Activated CD4-positive, alpha-beta T cell treated with anti-CD3 and anti-CD28 coated beads for 48 hours (primary cell): ENCODE measurements at places on chromosomes 11 and 22.

DNA sequence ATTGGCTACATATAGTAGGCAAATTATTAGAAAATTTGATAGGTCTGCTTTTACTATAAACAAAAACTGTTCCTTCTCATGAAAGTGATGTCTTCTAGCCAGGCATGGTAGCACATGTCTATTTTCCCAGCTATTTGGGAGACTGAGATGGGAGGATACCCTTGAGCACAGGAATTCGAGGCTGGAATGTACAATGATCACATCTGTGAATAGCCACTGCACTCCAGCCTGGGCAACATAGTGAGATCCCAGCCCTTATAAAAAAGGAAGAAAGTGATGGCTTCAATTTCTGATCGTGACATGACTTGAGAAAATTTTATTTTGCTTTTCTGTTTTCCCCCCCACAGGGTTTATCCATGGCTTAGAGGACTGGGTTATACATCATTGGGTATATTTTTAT lies 19.5 kb upstream of the B3GNT6 start:
- DNase-seq: no peak

GRCh38 chr22:37223965-37224551 lies 11.8 kb upstream of the SSTR3 start:
- DNase-seq: no peak

- no peak for DNase-seq
Observed at GRCh38 chr11:123405123-123405592, 24.9 kb upstream of the GRAMD1B start.

GRCh38 chr11:61999141-61999975 lies 31.9 kb upstream of the FTH1 start:
- DNase-seq: no peak

DNA sequence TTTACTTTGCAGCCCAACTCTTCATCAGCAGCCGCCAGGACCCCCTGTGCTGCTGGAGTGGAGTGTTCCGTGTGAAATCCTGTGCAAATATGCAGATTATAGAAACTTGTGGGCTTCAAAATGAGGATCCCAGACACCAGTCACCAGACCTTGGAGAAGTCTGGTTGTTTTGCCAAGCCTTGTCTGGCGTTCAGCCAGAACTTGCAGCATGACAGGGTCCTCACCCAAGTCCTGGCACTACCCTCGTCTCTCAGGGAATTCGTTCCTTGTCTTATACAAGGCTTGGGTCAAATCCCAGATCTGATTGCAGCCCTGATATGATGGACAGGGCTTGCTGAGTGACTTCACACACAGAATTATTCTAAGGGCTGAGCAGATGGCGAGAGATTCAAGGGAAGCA lies 18.9 kb downstream of the SHISAL1 start:
- no peak for DNase-seq

DNA sequence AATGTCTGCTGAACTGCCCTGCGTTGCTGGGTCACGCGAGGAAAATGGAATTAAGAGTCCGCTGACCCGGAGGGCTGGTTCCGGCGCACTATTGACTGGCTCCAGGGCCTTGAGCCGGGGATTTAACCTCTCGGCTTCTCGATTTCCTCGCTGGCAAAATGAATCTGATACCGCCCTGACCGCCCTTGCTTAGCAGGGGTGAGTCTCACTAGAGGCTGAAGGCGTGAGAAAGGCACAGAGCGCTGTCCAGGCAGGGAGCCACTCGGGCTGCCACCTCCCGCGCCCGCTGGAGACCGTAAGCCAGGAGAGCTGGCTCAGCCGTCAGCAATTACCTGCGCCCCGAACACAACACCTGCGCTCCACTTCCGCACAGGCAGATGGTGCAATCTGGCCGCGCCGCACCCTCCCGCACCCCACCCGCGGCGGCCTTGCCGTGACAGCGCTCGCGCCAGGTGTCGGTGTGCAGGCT lies 65.6 kb downstream of the BUD13 start:
- DNase-seq: no peak

DNA sequence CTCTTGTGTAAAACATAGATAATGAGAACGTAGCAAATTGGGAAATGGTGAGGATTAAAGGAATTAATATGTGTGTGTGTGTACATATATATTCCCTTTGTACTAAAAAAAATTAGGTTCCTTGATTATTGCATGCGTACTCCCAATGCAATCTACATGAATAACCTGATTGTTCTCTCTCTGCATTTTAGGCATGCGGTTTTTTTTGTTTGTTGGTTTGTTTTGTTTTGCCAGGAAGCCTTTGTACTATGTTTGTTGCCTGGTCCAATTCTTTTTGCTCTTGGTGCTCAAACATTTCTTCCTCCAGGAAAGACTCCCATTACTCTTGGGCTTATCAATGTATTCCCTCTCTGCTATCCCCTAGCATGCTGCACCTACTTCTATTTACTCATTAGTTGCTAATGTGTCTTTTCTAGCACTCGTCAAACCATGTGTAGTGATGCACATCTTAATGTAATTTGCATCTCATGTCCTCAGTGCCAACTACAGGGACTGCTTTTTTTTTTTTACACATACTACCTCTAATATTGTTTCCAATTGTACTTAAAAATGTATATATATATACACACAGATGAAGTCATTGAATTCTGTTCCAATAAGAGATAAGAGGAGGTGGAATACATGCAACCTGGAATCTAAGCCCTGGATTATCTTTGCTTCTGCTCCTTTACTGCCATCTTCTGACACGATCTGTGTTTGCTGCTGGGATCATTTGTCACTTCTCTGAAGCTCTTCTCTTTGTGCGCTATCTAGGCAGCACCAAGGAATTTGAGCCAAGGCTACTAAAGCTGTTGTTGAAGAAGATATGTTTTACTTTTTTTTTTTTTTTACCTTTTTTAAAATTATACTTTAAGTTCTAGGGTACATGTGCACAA lies 197.2 kb upstream of the ANO3 start:
- DNase-seq: no peak

- no peak for DNase-seq
Observed at GRCh38 chr11:28142724-28143123, 34.5 kb downstream of the METTL15 start.

- DNase-seq: no peak
Observed at GRCh38 chr11:46541593-46542371, 52.0 kb downstream of the AMBRA1 start.

GRCh38 chr22:48950151-48950915 lies 877.3 kb downstream of the BRD1 start:
- DNase-seq: no peak

DNA sequence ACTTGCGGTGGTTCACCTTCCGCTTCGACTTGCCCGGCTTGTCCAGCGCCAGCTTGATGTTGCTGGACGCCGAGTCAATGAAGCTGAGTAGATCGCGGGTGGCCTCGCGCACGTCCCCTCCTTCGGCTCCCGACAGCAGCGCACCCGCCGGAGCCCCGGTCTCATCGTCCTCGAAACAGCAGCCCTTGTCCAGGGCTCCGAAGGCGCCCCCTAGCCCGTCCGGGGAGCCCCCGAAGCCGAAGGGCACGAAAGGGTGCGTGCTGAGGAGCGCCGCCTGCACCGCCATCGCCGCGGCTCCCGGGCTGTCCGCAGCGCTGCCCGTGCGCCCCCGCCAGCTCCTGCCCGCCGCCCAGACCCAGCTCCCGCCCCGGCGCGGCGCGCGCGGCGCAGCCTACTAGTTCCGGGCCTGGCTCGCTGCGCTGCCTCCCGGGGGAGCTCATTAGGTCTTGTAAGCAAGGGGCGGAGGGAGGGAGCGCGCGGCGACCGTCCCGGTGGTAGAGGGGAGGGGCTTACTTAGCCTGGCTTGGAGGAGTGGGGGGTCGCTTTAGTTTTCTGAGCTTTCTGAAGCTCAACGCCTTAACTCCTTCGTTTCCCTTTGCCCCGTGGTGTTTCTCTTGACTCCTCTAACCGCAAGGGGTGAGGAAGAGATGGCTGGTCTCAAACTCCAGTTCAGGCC lies at the start of gene FAM181B:
TSS of gene FAM181B (minus strand) at position 421 of the 676 bp plus-strand sequence. CDS start at position 286, 135 bp downstream.
- peak; percentile 47 for DNase-seq

- no peak for DNase-seq
Observed at GRCh38 chr11:123773026-123773425, 18.7 kb upstream of the OR6X1 start.

DNA sequence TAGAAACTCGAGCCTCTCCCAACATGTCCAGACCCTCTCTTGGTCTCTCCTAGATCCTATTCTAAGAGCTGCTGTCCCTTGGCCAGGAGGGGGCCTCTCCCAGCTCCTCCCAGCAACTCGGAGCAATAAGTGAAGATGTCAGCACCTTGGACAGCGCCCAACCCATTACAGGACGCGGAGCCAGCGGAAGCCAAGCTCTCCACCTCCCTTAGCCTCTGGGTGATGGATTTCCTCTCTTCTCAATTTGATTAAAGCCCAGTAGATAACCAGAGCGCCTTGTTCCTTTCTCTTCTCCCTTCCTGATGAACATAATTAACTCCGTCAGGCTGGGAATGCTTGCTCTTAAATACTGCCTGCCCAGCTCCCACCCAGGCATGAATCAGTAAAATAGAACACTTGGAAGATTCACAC lies 26.2 kb upstream of the TPBGL start:
- peak; percentile 88 for DNase-seq

DNA sequence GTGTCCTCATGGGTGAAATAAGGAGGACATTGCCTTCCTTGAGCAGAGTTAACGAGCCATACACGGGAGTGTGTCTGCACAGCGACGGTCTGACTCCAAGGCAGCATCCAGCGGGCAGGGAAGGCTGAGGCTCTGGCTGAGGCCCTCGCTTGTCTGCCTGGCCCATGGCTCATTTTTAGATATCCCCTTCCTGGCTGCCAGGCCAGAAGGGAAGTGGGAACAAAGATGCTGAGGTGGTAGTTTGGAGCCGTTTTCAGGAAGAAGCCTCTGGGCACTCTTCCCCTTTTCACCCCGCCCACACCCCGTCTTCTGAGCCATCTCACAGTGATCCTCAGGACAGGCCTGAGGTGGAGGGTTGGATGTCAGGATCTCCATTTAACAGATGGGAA lies 3.0 kb upstream of the SLCO2B1 start:
- no peak for DNase-seq

GRCh38 chr11:12239804-12240371 lies 129.5 kb downstream of the MICAL2 start:
- no peak for DNase-seq

DNA sequence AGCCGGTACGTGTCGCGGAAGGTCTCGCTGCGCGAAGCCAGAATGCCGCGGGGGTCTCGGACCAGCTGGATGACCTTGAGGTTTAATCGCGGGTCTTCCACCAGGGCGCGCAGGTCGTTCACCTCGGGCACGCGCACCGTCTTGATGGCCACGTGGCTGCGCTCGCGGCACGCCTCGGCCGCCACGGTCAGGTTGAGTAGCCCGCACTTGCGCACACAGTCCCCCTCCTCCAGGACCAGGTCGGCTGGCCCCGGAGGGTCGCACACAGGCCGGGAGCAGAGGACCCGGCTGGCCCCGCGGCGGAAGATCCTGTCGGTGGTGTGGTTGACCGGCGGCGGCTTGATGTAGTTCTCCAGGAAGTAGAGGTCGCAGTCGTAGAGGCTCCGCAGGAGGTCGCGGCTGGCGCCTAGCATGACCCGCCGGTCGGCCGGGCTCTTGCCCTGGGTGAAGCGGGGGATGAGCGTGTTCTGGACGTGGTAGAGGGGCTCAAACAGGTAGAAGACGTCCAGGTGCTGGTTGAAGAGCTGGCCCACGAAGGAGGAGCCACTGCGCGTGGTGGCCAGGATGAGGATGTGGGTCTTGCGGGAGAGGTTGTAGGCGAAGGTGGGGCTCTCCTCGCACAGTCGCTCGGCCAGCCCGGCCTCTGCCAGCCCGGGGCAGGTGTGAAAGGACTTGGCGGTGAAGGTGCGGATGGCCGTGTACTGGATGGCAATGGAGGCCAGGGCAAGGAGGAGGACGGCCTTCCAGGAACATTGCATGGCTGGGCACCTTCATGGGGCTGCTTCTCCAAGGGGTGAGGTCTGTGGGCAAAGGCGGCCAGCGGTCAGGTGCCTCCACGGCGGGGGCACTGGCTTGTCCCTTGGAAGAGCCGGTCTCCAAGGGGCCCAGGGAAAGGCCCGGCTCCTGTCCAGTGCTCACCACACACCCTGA lies 15.0 kb downstream of the CHST1 start:
- DNase-seq: no peak

GRCh38 chr11:257766-258493 lies 20.3 kb upstream of the NLRP6 start:
- no peak for DNase-seq

GRCh38 chr11:1300569-1301187 lies 8.8 kb downstream of the TOLLIP start:
- no peak for DNase-seq

DNA sequence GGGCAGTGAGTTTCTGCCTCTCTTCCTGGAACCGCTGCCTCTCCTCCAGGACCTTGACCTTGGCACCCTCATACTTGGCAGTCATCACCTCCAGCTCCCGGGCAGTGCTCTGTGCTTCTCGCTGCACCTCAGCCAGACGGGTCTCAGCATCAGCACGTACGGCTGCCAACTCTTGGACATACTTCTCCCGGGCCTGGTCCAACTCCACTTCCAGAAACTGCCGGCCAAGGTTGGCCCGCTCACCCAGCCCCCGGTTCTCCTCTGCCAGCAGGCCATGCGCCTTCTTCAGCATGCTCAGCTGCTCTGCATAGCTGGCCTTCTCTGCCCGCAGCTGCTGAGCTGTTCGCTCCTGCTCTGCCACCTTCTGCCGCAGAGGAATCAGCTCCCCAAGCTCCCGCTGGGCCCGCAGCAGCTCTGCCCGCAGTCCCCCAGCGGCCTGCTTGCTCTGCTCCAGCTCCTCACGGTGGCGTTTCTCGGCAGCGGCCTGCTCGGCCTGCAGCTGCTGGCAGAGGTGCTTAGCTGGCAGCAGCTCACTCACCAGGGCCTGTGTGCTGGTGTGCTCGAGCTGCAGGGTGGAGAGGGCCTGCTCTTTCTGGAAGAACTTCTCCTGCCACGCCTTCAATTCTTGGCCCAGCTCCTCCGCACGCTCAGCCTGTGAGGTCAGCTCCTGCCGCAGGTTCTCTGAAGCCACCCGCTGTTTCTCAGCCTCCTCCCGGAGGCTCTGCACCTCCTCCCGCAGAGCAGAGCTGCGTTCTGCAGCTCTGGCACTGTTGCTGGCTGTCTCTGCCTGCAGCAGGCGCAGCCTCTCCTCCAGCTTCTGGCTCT lies 14.4 kb downstream of the IL18BP start:
- DNase-seq: no peak

- no peak for DNase-seq
Observed at GRCh38 chr22:42319386-42319785, 48.9 kb upstream of the TCF20 start.

- no peak for DNase-seq
Observed at GRCh38 chr11:84870486-84870885, 756.7 kb downstream of the DLG2 start.

DNA sequence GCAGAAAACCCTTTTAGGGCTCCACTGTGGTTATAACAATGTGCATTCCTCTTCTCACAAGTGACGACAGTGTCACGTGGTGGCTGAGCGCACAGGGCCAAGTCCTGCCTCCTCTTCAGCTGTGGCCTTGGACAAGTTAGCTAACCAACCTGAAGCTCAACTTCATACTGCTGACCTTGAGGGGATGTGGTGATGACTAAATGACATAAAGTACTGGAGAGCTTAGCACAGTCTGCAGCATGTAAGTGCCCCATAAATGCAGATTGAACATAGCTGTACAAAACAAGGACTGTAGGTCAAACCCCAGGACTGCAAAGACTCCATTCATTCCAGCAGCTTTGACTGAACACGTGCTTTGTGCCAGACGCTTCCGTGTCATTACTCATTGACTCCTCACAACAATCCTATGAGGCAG lies 20.1 kb upstream of the MRGPRX2 start:
- no peak for DNase-seq
